Activated T-cell treated with anti-CD3 and anti-CD28 coated beads, Interleukin-2, amount 50 U/mL, for 1 hour (primary cell): ENCODE measurements at places on chromosomes 2 and 18.
A peak's percentile ranks its signal among the peaks of the same experiment; 100 is the strongest.

DNA sequence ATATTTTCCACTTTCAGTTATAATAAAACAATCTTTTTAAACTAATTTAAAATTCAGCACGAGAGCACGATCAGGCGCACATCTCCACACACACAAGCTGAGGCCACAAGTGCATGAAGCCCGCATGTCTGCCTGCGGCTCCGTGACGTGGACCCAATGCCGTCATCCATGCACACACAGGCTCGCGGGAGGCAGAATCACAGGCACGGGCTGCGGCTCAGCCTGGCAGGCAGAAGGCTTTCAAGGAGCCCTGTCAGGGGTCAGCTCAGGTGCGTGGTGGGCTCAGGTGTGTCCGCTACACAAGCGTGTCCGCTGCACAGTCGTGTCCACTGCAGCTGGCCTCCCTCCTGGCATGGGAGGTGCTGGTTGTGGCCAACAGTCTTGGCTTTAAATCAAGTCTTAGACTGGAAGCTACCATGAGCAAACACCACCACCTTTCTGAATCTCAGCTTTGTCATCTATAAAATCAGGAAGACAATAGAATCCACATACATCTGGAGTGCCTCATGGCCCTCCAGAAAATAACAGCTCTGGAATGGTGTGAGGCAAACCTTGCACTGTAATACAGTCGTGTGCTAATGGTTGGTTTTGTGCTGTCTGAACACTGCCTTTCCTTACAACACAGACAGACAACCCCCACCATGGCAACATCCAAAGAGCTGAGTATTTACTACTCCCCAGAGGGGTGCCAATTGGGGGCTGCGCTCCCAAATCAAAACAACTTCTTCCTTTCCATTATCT is 210.1 kb downstream of the NDUFA10 start:
- no peak for DNase-seq

DNA sequence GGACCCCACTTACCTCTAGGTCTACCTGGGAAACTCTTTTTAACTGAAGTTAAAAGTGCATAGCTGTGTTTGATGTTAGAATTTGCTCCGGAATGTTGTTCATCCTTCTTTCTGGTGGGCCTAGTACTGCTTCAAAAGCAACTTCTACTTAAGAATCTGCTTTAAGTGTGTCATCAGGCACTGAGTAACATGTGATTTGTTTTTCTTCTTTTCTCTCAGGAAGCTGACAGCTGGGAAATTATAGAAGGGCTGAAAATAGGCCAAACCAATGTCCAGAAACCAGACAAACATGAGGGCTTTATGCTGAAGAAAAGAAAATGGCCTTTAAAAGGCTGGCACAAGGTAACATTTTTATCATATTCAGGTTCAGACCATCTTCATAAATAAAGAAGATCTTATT is 122.9 kb downstream of the PRKRA start:
- no peak for DNase-seq

DNA sequence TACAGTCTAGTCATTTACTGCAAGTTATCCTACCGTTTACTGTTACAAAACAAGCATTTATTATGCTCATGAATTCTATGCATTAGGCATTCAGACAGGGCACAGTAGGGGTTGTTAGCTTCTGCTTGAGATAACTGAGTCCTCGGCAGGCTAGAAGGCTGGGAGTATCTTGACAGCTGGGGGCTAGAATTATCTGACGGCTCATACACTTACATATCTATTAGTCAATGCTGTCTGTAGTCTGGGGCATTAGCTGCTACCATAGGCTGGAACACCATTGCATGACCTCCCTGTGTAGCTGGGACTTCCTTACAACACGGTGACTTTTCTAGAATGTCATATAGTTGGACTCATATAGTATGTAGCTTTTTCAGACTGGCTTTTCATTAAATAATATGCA is 61.9 kb upstream of the ALK start:
- DNase-seq = no peak

DNA sequence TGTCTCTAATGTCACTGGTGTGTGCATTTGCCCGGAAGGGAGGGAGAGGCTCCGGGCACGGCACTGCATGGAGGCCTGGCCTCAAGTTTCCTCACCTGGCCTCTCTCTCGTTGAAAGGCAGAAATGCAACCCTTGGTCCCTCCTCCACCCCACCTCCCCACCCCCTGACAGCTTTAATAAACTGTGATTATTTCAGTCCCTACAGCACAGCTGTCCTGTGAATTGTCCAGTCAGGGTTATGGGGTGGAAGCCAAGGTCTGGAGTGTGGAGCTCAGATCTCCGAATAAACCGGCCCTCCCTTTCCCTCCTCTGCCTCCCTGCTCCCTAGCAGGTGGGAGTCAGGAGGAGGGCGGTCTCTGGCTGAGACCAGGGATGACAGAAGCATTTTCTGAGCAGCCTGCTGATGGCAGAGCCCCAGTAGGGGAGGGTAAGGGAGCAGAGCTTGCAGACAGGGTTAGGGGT is 199.2 kb upstream of the SMAD2 start:
- no peak for DNase-seq

DNA sequence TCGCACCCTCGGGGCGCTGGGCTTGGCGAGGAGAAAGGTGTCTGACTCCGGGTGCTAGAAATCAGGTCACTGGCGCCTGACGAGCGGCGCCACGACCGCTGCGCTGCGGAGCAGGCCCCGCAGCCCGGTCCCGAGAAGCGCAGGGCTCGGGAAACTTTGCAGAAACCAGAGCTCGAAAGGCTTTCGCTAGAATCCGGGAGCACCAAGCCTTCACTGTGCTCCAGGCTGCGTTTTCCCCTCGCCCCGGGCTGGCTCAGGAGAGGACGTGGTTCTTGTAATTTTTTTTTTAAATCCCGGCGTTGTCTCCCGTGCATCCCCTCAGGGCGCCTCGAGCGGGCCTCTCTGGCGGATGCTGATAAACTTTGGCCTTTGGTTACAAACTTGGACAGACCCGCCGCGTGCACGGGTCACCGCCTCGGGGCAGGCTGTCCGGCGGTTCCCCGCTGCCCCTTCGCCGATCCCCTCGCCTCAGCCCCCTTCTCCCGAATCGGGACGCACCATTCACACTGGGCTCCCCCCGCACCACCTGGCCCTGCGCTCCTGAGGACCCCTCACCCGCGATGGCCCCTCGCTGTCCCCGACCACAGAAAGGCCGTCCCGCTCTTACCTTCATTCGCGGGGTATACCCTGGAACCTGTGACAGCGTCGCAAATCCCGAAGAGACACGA is 419 bp downstream of the EPHA4 start:
- peak; percentile 55 for DNase-seq

- DNase-seq = no peak
These were observed 105.7 kb downstream of the SLC4A3 start for GRCh38 chr2:219733106-219733505.

- no peak for DNase-seq
These were observed 138.4 kb downstream of the LAMA3 start for GRCh38 chr18:23827681-23828080.

DNA sequence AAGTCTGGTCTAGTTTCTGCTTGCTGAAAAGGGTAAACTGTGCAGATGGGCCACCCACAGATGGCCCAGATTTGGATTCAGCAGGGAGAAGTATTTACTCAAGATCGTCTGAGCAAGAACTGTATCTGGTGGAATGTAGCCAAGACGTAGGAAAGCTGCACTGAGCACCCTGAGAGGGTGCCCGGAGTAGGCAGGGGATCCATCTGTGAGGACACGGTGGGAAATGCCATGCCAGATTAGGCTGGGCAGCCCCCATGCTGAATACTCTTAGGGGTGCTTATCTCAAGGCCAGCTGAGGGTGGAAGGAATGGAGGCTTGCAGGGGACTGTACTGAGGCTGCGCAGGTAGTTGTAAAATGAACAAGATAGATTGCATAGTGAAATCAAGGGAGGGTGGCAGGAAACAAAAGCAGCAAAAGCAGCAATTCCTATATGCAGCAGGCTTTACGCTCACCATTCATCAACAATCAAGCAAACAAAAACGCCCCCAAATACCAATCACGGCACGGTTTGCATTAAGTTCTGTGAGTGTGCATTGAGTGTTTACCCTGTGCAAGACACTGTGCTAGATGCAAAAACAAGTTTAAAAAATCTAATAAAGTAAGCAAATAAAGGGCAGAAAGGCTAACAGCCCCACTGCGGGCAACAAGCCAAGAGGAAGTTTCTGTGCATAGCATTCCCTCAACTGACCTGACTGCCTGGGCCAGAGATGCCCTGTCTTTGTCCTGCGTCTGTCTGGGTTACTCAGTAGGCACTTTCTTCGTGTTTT is 32.2 kb upstream of the LPIN2 start:
- no peak for DNase-seq

DNA sequence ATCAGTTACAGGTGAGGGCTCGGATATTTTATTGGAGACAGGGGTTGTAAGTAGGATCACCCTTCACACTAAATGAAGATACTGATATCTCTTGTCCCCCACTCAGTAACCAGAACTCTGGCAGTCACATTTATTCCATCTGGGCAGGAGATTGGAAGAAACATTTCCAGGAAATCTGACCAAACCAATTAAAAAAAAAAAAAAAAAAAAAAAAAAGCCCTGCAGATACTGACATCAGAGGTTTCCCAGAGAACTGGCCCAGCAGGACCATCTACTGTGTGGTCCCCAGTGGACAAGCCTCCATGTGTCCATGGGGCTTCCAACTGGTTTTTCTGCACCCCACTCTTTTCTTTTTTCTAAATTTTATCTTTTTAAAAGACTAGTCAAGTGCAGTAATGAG is 41.3 kb downstream of the SH2D6 start:
- no peak for DNase-seq

- no peak for DNase-seq
These were observed 30.0 kb downstream of the FBXO36 start for GRCh38 chr2:229952256-229952835.

DNA sequence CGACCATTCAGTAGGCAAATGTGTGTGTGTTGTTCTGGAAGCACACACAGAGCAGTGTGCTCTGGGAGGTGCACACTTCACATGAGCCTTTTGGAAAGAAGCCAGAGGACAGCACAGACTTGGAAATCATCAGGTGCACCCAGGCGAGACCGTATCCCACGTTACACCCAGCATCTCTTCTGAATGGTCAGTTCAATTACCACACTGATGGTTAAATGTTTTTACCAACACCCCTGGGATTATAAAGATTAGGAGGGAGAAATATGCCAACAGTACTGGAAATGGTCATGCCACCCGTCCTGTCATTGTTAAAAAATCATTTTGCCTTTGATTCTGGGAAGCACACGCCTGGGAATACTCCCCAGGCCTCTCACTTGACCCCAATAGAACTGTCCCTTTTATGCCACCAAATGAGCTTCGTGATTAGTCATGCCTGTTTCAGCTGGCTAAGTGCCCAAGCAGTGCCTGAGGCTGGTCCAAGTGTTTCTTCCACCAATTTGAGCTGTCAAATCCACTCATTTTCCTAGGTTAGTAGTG is 183.7 kb downstream of the NRP2 start:
- no peak for DNase-seq

DNA sequence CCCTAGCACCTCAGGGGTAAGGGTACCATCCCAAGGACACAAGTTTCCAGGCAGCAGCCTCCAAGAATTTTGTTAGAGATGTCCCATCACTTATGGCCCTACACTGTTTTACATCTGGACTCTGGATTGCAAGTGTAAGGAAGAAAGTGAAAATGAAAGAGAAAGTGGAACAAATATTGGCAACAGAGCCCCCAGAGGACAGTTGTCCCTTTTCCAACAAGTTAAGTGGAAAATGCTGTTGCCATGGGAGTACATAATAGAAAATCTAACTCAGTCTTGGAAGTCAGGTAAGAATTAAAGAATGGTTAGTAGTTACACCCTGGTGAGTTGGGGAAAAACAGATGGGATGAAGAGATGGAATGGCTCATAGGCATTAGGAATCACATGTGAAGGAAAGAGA is 50.6 kb downstream of the TTC21B start:
- no peak for DNase-seq

GRCh38 chr2:30985493-30986230 is 152.6 kb downstream of the GALNT14 start:
- no peak for DNase-seq

DNA sequence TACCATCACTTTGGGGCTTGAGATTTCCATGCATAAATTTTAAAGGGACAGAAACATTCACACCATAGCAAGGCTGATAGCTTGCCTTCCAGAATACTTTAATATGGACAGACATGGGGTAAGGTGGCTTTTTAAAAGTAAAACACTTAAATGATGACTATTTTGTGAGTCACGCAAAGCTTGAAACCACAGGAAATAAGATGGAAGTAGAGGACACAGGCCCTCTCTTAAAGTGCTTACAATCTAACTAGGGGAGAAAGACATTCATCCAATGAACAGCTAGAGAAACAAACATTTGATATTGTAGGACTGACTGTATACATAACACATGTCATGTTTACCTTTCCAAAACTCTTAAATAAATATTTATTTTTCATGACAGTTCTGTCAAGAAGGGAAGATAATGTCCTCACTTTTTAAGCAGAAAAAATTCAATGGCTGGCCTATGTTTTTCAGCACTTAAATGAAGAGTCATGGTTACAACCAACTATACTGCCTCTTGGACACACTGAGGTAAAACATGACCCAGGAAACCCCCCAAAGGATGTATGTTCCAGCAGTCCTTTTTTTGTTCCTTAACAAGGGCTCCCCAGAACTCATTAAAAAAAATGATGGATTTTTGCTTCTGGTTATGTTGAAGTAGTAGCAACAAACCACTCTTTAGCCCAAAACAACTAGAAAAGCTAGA is 120.0 kb upstream of the RBMS1 start:
- DNase-seq = no peak

DNA sequence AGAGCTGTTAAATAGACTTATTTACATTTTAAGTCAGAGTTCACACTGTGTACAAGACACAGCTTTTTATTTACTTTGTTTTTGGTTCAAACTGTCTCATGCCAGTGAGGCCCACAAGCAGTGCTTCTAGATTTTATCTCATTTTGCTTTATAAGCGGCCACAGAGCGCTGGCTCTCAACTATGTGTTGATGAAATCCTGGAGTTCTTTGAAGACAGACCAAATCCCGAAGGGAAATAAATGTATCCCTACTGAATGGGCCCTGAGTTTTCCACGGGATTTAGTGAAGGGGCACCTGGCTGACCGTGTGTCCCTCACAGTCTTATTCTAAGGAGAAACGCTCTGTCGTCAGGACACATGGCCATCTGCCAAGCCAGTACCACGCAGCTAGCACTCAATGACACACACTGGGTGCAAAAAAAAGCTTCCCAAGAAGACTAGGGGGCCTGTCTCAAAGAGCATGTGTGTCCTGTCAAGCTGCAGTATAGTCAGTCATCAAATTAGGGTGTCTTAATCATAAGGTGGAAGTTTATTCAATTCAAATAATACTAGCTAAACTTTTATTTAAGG is 23.4 kb downstream of the LYPD1 start:
- DNase-seq = no peak

DNA sequence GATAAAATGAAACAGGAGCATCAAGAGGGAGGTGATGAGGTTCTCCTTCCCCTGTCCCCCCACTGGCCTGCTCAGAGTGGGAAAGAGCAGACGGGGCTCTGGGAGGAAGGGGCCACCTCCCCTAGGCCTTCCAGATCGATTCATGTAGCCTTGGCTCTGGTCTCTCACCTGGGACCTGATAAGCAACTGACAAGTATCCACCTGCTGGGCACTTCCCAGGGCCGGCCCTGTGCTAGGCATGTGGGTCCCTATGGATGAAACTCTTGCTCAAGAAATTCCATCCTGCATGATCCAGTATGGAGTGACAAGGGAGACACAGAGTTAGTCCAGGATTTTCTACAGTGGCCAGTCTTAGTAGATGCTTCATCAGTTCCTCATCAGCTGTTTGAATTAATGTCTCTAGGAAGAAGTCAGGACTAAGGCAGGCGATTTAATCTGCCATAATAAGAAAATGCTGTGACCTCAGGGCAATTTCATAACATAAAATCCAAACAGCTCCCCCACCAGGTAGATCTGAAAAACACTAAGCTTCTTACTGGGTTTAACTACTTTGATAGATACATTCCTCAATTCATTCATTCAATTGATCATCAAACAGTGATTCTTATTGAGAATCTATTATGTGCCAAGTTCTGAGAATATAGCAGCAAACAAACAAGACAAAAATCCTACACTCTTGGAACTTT is 44.7 kb upstream of the ZFP36L2 start:
- no peak for DNase-seq
